ENCODE measurements at places on chromosomes 1 and 21.
A peak's percentile ranks its signal among the peaks of the same experiment; 100 is the strongest.

- no peak for DNase-seq
Observed at GRCh38 chr1:204448344-204448964, 36.8 kb upstream of the PPP1R15B start.

DNA sequence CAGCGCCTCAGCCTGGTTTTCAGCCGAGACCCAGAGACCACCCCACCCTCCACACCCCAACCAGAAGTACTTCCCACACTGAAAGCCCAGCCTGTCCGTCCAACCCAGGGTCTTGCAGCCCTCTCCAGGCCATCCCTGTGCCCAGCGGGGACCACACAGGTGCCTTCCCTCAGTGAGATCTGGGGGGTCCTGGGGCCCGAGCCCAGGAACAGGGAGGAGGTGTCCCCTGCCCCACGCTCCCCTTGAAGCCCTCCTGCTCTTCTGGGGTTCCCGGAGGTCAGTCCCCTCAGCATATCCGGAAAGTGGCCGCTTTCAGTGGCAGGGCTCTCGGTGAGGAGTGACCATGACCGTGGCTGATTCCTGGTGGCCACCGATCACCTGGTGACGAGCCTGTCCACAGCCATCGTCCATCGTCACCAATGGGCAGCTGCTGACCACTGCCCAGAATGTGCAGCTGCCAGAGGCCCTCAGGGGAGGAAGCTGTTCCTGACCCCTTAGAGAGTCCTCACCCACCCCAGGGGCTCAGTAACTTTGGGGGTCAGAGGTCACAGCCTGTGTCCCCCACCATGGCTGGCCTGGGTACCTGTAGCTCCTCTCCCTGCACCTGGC lies 3.4 kb downstream of the TMEM240 start:
- no peak for DNase-seq

GRCh38 chr1:17140279-17140678 lies 21.0 kb upstream of the PADI2 start:
- no peak for DNase-seq

- no peak for DNase-seq
Observed at GRCh38 chr1:78437941-78438340, 52.8 kb upstream of the PTGFR start.

DNA sequence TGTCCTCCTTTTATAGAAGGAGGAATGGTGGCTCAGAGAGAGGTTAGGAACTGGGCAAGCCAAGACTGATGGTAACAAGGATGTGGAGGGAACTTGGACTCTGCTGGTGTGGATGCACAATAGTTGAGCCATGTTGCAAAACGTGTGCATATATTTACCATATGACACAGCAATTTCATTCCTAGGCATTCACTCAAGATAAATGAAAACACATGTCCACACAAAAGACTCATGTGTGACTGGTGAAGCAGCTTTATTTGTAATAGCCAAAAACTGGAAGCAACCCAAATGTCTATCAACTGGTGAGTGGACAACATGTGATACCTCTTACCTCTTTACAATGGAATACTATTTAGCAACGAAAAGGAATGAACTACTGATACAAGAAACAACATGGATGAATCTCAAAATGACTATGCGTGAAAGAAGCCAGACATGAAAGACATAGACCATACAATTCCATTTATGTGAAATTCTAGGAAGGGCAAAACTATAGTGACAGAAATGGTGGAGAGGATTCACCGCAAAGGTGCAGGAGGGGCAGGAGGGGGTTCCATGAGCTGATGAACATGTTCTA lies 36.2 kb downstream of the CAMK2N1 start:
- no peak for DNase-seq

- no peak for DNase-seq
Observed at GRCh38 chr1:2644591-2645101, 11.8 kb upstream of the MMEL1 start.

DNA sequence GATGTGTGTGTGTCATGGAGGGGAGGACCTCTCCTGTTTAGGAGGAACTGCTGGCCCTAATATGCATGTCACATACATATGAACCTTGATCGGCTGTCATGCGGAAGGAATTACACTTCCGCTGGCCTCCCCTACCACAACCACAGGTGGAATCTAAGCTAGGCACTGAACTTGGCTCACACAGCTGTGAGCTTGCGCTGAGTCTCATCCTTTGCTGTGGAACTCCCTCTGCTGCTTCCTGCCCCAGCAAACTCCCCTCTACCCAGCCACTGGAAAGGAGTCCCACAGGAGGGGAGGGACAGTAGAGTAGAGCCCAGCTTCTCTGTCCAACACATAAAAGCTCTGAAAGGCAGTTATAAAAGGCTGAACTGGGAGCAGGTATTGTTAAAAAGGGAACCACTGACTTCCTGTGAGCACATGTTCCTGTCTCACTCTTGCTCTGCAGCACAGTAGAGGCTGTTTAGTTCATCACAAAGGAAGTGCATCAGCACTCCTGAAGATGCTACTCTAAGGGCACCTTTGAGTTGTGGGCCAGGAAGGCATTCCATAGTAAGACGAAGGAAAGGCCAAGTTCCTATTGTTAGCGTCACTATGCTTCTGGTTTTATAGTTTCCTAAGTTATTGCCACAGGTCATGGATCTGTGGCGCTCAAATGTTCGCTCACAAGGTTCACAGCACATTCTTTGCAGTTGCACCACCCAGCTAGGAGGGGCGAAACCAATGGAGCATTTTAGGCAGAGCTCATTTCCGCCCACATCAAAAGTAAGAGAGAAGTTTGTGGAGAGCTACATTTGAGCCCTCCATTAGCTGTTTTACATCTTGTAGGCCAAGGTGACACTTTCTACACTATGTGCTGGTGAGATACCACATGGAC lies 17.7 kb upstream of the PTPRC start:
- DNase-seq: no peak

GRCh38 chr1:232713785-232714184 lies 83.9 kb upstream of the SIPA1L2 start:
- no peak for DNase-seq

GRCh38 chr1:116768416-116769103 lies 14.3 kb downstream of the CD2 start:
- no peak for DNase-seq

DNA sequence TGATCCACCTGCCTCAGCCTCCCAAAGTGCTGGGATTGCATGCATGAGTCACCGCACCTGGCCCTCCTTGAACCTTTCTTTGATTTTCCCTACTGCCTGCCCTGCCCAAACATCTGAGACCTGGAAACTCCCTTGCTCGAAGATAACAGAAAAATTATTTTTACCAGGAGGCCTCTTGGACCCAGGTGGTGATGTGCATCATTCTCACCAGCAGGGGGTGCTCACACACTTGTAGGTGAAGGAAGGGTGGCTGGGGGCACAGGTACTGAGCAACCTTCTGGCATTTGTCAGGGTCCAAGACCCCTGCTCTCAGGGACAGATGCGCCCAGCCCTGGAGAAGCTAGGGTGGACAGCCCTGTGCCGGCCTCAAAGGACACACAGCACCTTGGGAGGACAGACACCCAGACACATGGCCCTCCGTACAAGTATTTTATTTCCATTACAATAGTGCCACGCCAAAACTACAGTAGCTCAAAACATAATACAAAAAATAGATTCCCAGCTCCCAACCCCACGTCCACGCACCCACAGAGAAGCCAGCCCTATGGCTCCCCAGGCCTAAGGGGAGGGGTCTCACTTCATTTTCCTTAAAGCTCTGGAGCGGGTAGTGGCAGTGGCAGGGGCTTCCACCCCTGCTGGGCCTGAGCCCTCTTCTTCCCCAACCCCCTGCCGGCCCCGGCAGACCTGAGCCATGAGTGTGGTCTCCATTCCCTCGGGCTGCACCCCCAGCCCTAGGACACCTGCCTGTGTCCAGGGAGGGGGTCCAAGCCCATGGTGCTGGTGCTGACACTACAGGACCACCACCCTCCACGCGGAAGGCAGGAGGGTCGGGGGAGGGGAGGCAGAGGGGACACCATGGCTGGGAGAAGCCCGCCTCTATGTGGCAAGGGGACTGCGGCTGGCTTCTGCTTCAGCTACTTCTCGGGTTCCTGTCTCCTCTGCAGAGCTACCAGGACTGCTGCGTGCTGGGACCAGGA lies 40.4 kb upstream of the EIF4G3 start:
- DNase-seq: no peak

GRCh38 chr21:30282850-30283249 lies at the start of gene KRTAP24-1:
TSS of gene KRTAP24-1 (minus strand) at chr21:30282950. CDS start at chr21:30282932, 18 bp downstream.
- DNase-seq: no peak

DNA sequence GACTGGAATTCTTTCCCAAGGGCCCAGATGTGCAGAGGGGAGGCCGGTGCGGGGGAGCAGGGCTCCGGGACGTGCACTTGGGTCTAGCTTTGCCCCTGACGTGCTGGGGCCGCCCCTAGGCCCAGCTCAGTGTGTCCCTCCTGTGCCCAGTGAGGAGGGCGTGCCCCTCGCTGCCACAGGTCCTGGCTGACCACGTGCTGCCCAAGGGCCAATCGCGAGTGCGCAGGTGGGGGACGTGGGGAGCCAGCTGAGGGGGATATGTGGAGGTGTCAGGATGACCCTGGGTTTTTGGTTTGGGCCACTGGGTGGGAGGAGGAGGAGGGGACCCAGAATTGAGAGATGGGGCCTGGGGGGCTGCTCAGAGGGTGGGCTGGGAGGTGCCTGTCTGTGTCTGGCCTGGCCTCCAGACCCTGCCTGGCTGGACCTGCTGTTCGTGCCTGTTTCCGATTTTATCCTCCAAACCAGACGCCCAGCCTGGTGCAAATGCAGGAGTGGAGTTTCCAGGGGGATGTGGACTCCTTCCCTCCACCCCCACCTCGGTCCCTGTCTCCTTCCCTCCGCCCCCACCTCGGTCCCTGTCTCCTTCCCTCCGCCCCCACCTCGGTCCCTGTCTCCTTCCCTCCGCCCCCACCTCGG lies 6.1 kb upstream of the RNF223 start:
- no peak for DNase-seq

DNA sequence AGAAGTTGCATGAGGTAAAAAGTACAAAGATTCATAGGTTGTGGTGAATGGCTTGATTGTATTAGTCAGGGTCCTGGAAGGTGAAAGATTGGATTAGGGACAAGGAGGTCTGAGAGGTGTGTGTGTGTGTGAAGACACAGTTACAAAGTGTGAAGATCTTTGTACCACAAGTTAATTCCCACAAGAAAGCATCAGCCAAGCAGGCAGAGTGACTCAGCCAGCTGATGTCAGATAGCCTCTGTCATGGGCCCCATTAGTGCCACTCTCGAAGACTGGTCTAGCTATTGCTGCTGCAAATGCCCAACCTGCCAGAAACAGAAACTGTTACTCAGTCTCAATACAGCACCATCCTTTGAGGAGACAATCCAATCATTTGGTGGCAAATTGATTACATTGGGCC lies 96.5 kb downstream of the DTL start:
- no peak for DNase-seq

DNA sequence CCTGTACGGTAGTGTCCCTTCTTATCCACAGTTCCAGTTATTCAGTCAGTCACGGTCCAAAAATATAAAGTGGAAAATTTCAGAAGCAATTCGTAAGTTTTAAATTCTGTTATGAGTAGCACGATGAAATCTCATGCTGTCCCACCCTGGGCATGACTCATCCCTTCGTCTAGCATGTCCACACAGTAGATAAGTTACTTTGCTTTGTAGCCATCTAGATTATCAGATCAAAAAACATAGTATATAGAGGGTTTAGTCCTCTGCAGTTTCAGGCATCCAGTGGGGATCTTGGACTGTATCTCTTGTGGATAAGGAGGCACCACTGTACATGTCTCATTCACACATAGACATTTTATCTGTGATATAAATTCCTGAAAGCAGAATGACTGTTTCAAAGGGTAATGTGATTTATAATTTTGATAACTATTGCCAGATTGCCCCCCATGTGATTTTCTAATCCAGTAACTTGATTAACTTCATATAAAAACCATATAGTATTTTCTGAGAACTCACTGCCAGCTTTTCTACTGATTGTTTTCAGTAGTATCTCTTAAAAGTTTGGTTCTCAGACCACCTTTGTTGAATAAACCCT lies 143.3 kb downstream of the DYRK1A start:
- DNase-seq: no peak

DNA sequence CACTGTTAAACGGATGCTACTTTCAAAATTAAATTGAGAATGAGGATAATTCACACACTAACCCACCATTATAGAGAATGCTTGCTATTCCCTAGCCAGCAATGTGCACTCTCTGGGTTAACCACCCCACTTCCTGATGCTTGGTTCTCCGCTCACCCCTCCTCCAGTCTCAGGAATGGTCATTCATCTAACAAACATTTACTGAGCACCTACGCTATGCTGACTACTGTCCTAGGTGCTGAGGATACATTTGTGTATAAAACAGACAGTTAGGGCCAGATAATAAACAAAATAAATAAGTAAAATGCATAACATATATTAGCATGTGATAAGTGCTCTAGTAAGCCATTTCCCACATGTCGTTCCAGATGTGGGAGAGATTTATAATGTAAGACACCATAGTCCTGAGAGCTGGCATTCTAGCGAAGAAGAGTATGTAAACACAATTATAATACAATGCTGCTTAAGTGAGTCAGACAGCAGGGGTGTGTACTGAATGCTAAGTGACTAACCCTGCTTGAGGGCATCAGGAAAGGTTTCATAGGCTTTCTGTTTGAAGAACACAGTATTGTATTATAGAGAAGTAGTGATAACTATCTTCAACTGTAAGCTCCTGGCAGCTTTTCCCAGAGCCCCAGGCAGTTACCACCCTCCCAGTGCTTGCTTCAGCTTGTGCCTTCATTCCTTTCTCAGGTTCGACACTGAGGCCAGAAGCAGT lies 126.7 kb upstream of the CACHD1 start:
- peak; percentile 77 for DNase-seq

DNA sequence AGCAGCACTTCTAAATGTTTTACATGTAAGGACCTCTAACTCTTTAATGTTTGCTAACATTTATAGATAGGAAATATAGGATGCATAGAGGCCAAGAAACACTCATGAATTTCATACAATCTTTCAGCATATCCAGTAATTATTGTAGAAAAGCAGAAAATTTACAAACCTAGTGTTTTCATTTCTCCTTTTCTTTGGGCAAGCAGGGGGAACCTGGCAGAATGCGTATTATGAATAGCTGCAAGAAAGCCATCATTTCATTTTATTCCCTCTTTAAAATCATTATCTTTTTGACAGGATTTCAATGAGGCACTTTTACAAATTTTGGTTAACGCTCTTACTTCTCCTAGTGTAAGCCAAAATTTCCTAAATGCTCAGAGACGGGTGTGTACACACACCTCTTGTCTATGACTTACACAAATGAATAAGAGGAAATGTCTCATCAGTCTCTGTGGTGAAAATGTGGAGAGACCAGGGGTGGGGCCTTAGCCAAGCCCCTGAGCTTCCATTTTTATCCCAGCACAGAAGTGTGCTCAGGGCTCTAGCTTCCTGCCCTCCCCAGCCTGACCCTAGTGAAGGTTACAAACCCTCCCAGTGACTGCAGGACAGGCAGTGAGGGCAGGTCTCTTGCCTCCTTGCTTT lies 91.6 kb downstream of the LRRC8C start:
- DNase-seq: no peak

DNA sequence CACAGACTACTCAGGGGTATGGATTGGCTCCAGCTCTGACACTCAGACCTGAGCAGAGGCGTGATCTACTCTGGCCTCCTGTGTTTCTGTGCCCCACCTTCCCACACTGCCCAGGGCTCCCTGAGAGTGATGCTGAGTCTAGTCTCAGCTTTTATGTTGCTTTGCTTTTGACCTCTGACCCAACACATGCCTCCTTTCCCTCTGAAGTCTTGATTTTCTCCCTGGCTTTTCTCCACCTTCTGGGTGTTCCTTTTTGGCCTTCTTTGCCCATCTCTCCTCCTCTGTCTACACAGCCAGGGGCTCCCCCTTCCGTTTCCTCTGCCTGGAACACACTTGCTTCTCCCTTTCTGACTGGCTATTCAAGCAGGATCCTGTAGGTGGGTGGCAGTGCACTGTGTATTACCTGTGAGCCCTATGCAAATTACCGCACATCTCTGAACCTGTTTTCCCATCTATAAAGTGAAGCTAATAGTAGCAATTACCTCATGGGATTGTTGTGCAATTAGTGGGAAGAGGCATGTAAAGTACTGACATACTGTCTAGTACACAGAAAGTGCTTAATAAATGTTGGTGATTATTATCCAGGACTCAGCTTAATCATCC lies 13.7 kb upstream of the MEX3A start:
- DNase-seq: no peak
